ENCODE measurements at places on chromosomes 6 and 20.

- DNase-seq: no peak
Observed at GRCh38 chr6:14520536-14520935, 403.0 kb downstream of the CD83 start.

DNA sequence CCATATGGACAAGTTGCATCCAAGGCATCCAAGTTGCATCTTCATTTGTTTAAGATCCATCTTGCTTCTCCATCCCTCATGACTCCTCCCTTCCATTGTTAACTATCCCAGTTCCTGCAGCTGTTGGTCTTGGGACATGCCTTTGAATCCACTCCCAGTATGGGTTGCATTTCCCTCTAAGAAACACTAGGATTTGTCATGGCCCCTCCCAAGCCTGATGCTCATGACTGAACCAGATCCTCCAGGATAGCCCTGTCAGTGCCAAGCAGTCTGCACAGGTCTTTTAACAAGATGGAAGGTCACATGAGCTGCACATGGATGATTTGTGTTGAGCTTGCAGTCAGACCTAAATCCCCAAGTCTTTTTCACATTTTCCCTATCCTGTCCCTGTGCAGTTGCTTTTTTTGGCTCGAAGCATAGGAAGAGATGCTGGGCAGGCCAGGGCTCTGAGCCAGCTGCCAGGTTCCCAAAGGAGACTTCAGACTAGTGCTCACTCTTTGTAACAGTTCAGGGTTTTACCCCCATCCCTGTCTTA lies 4.2 kb downstream of the PPP2R5D start:
- no peak for DNase-seq

DNA sequence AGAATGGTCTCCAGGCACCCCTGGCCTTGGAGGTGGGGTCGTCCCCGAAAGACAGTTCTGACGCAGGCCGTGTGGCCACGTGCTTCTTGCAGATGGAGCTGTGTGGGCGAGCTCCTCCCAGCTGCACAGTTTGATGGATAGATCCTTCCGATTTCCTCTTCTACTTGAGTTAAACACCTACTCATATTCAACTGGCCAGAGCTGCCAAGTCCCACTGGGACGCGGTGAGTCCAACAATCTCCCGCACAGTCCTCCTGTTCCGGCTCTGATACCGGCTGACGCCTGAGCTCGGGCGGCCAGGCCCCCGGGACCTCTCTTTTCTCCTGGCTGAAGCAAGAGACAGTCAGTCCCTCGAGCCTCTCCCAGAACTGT lies 57.9 kb upstream of the DACT2 start:
- DNase-seq: no peak

DNA sequence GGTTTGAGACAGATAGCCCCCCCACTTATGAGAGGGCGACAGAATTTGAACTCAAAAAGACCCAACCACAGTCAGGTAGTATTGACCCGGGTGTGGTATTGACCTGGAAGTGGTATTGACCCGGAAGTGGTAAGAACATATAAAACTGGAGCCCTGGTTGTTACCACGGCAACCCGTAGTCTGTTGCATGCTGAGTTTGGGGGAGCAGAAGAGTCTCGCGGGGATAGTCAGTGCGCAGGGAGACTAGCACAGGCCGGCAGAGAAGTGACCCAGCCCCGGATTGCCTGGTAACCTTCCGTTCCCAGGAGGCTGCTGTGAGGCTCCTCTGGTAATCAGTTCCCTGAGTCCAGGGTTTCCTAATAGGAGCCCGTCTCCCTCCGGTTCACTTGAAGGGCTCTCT lies 96.2 kb downstream of the SNX5 start:
- DNase-seq: no peak

GRCh38 chr6:47437592-47437991 lies 40.0 kb upstream of the CD2AP start:
- no peak for DNase-seq

DNA sequence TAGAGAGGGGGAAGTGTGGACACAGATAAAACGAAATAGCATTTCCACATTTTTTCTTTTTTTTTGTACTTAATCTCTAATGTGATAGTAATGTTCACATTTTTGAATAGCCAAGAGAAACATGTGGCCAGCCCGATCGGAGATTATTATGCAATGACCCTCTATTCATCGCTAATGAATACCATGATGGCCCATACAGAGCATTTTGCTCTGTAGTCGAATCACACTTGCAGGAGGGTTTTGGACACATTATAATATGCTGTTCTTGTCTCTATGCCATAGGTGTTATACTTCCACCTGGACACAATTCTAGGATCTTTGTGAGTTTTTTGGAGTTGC lies 60.1 kb downstream of the MTHFD1L start:
- DNase-seq: no peak

GRCh38 chr6:23073821-23074220 lies 504.5 kb downstream of the HDGFL1 start:
- no peak for DNase-seq
